Right atrium auricular region (tissue), 2 donors: ENCODE measurements at places on chromosomes 2 and 18. TPM values are rescaled to one million over a fixed set of nuclear protein-coding genes. Genes with fewer than 3 reads are reported as not detected.

Gene CDKL4
- 0.79 TPM for total RNA-seq

DNA sequence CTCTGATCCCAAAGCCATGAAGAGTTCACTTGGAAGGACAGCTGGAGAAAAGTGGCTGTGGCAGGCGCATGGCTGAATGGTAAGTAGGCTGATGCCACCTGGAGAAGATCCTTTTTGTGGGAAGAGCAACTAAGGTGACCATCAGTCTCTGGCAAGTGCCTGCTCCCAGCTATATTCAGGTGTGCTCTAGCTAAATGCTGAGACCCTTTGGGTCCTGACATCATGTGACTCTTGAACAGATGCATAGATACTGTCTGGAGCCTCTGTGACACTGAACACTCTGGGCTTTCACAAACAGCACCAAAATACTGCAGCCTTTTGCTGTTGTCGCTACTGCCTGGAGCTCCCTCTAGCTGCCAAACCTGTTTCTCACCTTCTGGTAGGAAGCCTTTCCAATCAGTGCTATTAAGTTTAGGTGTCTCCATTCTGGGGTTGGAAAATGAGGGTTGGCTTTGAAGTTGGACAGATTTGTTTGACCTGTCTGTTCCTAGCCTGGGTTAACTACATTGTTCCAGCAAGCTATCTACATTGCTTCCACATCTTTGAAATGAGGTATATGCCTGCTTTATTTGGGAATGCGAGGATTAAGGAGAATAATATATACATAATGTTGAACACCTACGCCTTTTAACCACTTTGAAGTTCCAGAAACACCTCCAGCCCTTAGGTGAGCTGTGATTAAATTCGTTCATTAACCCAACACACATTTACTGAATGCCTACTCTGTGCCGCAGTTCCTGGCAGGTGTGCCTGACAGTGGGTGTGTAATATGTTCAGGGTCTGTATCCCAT lies 3.1 kb downstream of the EGR4 start:
- peaks cover 30% of the 10 kb centered on the region for H3K4me1 ChIP-seq
- no peak overlapping the region for H3K4me3 ChIP-seq
- H3K27ac ChIP-seq = no peak overlapping the region
- no peaks in the 10 kb centered on the region for H3K36me3 ChIP-seq
- DNase-seq = no peak

DNA sequence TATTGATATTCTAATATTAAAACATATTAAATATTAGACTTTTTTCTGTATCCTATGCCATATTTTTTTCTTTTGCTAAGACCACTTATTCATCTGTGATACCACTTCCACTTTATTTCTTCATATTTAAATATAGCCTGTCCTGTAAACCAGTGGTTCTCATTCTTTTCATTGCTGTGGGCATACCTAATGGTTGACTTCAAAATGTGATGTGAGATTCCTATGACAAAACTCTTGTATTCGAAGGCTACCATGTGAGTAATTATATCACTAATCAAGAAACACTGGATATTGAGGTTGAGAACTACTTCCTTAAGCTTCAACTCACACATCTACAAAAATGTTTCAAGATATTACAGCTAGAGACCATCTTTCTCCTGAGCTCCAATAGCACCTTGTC lies 3.6 kb downstream of the SCRN3 start:
- no peak overlapping the region for H3K4me3 ChIP-seq
- H3K36me3 ChIP-seq = peaks cover 10% of the 10 kb centered on the region
- H3K4me1 ChIP-seq = no peaks in the 10 kb centered on the region
- H3K27me3 ChIP-seq = no peaks in the 10 kb centered on the region

GRCh38 chr18:12943215-12943614 lies 4.6 kb upstream of the SEH1L start:
- no peak overlapping the region for H3K4me3 ChIP-seq
- H3K27me3 ChIP-seq = no peaks in the 10 kb centered on the region
- no peaks in the 10 kb centered on the region for H3K36me3 ChIP-seq
- H3K27ac ChIP-seq = no peak overlapping the region

- DNase-seq = no peak
- H3K27ac ChIP-seq = no peak overlapping the region
- H3K27me3 ChIP-seq = no peaks in the 10 kb centered on the region
- no peaks in the 10 kb centered on the region for H3K36me3 ChIP-seq
- H3K4me1 ChIP-seq = no peaks in the 10 kb centered on the region
- H3K4me3 ChIP-seq = no peak overlapping the region
Measured at GRCh38 chr18:48105317-48105716, 174.9 kb upstream of the SMAD2 start.

DNA sequence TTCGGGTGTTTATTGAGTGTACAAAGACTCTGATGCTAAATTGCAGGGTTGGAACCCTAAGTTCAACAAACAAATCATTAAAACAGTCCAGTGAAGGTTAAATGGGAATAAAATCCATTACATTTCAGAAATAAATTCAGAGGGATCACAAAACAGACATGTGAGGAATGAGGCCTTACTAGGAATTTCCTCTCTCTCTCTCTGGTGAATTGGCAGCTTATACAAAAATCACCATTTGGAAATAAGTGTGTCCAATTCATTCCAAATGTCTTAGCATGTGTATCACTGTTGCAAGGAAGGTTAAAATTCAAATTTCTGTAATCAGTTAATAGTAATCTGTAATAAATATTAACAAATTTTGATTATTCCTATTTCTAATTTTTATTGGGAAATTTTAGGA lies 228.6 kb upstream of the PXDN start:
- no peak overlapping the region for H3K27ac ChIP-seq
- no peaks in the 10 kb centered on the region for H3K27me3 ChIP-seq
- no peaks in the 10 kb centered on the region for H3K4me1 ChIP-seq
- no peak overlapping the region for H3K4me3 ChIP-seq
- no peak for DNase-seq
- H3K36me3 ChIP-seq = no peaks in the 10 kb centered on the region

DNA sequence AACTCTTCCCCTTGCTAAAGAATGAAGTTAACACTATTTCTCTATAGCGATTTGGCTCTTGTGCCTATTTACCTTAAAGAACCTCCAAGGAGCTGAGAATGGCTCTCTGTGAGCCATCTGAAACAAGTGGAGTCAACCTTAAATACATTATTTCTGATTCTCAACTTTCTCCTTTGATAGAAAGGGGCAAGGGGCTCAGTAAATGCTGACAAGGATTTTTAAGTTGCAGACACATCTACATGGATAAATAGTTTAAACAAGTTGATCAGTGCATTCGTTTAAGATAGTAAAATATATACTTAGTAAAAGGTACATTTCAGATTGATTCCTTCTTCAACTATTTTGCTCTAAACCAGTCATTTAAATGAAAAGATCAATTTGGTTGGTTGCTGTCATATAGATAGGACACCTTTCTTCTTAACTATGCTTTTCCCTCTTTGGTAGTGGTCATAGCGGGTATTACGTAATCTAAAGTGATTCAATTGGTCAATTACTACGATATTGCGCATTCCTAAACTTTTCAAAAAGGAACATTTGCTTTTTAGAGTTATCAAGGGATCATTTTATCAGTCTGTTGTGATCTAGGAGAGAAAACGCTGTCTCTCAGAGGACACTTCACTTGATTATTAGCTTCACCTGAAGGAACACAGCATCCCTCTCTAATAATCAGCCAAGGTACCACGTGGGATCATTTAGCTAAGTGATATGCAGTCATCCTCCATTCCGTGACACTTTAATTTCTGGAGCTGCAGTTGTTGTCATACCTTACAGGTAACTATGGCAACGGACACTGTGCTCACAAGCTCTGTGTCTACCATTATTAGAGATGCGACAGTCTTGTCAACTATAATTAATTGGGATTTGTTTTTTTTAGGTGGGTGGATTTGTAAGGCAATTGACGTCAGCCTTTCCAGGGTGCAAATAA lies 50.9 kb upstream of the KCNE4 start:
- no peak overlapping the region for H3K4me3 ChIP-seq
- no peaks in the 10 kb centered on the region for H3K27me3 ChIP-seq
- H3K36me3 ChIP-seq = no peaks in the 10 kb centered on the region

Gene ME2
- 82.0 TPM for total RNA-seq

DNA sequence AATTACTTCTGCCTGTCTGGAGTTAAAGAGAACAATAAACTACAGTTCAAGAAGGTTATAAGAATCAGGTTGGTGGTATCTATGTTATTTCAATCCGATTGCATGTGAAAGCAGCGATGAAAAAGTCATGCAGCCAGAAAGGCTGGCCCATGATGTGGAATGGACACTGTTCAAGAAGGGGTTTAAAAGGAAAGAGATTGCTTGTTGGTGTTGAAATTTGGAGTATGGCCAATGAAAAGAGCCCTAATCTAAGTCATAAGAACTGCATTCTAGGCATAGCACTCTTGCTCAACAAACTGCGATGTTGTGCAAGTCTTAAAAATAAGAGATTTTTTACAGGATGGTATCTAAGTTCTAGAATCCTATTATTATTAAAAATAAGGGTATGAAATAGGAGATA lies 61.3 kb downstream of the EFEMP1 start:
- no peak overlapping the region for H3K4me3 ChIP-seq
- no peaks in the 10 kb centered on the region for H3K4me1 ChIP-seq
- peak overlapping the region; percentile 86 for H3K27ac ChIP-seq
- no peaks in the 10 kb centered on the region for H3K27me3 ChIP-seq
- H3K36me3 ChIP-seq = no peaks in the 10 kb centered on the region

Gene HOXD9
- not detected for total RNA-seq

- no peak for DNase-seq
- H3K36me3 ChIP-seq = no peaks in the 10 kb centered on the region
- H3K4me1 ChIP-seq = no peaks in the 10 kb centered on the region
- H3K27me3 ChIP-seq = no peaks in the 10 kb centered on the region
- no peak overlapping the region for H3K27ac ChIP-seq
- no peak overlapping the region for H3K4me3 ChIP-seq
Measured at GRCh38 chr2:233700028-233700635, 7.4 kb downstream of the UGT1A6 start.

- H3K27me3 ChIP-seq = no peaks in the 10 kb centered on the region
- no peaks in the 10 kb centered on the region for H3K36me3 ChIP-seq
- no peaks in the 10 kb centered on the region for H3K4me1 ChIP-seq
- no peak overlapping the region for H3K4me3 ChIP-seq
Measured at GRCh38 chr2:122705746-122706145, 950.3 kb downstream of the TSN start.

GRCh38 chr2:203689426-203690116 lies 16.9 kb upstream of the CD28 start:
- no peaks in the 10 kb centered on the region for H3K36me3 ChIP-seq
- no peak overlapping the region for H3K27ac ChIP-seq
- no peak for DNase-seq
- H3K4me3 ChIP-seq = no peak overlapping the region
- peaks cover 62% of the 10 kb centered on the region for H3K4me1 ChIP-seq
- H3K27me3 ChIP-seq = no peaks in the 10 kb centered on the region

GRCh38 chr2:143051465-143051864 lies 77.8 kb upstream of the ARHGAP15 start:
- no peak overlapping the region for H3K27ac ChIP-seq
- no peak for DNase-seq
- H3K4me3 ChIP-seq = no peak overlapping the region
- no peaks in the 10 kb centered on the region for H3K36me3 ChIP-seq
- H3K4me1 ChIP-seq = no peaks in the 10 kb centered on the region

GRCh38 chr18:24031318-24031717 lies 16.8 kb downstream of the TTC39C start:
- H3K4me3 ChIP-seq = no peak overlapping the region
- no peaks in the 10 kb centered on the region for H3K4me1 ChIP-seq
- no peaks in the 10 kb centered on the region for H3K36me3 ChIP-seq
- no peak overlapping the region for H3K27ac ChIP-seq
- H3K27me3 ChIP-seq = no peaks in the 10 kb centered on the region

GRCh38 chr2:85414761-85415553 lies 3.6 kb upstream of the SH2D6 start:
- H3K36me3 ChIP-seq = no peaks in the 10 kb centered on the region
- no peak overlapping the region for H3K27ac ChIP-seq
- peaks cover 28% of the 10 kb centered on the region for H3K4me1 ChIP-seq
- no peaks in the 10 kb centered on the region for H3K27me3 ChIP-seq

- H3K36me3 ChIP-seq = no peaks in the 10 kb centered on the region
- H3K4me1 ChIP-seq = peaks cover 23% of the 10 kb centered on the region
- H3K27me3 ChIP-seq = no peaks in the 10 kb centered on the region
- no peak overlapping the region for H3K27ac ChIP-seq
- H3K4me3 ChIP-seq = no peak overlapping the region
- DNase-seq = no peak
Measured at GRCh38 chr2:197908156-197908555, 103.8 kb downstream of the PLCL1 start.

Gene BOK
- 25.7 TPM for total RNA-seq

Gene RFTN2
- total RNA-seq = 4.5 TPM

Gene ZBTB7C
- total RNA-seq = 1.8 TPM

Gene STARD6
- total RNA-seq = not detected
